ENCODE measurements at places on chromosomes 3 and 15.

DNA sequence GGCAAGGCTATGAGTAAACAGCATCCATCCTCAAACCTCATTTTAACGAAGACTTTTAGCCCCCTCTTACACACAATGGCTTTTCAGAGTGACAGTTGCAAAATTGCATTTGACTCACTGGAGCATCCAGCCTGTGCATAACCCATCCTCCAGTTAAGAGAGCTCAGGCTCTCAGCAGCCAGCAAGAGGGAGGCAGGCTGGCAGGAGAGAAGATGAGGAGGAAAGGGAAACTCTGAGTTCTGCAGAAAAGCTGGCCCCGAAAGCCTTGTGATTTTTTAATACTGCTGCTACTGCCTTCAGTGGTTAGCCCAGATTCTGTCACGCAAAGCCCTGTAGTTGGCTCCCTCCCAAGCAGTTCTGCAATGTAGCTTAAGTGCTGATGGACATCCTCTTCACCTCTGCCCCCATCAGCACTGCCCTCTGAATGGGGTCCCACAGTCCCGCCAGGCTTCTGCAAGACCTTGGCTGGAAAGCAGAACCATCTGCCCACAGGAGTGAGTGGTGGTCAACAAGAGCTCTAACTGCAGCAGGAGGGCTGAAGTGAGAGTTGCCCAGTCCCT, 371.3 kb downstream of the EPHB1 start:
- no peak for DNase-seq

DNA sequence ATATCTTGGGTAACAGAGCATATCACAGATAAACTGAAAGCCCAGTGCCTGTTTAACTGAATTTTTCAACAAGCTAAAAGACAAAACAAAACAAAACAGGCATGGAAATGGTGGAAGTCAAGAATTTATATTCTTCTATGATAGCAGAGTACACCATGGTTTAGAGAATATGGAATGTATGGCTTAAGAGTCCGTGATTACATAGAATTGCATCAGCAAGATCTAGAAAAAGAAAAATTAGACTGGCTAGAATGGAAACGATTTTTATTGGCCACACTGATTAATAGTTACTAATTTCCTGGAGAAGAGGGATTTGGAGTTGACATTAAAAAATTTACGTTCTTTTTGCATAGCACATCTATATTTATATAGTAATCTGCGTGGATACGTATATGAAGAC, 435.2 kb upstream of the DPPA4 start:
- DNase-seq = no peak

DNA sequence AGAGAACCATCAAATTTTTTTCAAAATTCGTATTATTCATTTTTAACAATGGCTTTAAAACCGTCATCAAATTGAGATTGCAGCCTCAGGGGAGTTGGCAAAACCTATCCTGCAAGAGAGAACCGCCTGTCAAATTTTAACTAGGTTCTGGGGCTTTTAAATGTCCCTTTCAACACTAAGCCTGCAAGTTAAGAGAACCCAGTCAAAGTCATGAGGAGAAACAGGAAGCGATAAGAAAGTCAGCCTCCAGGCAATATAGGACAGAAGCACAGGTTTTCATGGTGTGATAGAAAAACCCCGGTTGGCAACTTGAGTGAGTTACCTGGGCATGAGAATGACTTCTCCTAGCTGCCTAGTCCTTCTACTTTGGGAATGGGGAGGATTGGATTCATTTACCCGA, 59.8 kb downstream of the CPNE4 start:
- no peak for DNase-seq

GRCh38 chr3:108017587-108017986, 73.2 kb downstream of the CD47 start:
- DNase-seq = no peak

GRCh38 chr3:32992310-32992686, 40.9 kb downstream of the CCR4 start:
- no peak for DNase-seq

DNA sequence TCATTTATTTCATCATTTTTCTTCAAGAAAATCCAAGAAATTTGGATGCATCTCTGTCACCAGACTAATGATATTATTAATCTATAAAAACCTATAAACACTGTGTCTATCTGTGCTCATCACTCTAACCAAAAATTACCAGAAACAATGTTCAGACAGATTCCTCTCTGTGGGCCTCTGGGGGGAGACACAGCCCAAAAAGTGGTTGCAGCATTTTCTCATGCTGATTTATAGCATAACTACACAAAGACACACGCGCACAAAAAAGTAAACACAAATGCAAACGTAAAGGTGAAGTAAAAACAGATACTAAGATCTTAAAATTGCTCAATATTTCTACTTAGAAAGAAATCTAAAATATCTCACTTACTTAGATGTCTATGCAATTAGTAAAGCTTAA, 976.0 kb downstream of the GBE1 start:
- DNase-seq = no peak

DNA sequence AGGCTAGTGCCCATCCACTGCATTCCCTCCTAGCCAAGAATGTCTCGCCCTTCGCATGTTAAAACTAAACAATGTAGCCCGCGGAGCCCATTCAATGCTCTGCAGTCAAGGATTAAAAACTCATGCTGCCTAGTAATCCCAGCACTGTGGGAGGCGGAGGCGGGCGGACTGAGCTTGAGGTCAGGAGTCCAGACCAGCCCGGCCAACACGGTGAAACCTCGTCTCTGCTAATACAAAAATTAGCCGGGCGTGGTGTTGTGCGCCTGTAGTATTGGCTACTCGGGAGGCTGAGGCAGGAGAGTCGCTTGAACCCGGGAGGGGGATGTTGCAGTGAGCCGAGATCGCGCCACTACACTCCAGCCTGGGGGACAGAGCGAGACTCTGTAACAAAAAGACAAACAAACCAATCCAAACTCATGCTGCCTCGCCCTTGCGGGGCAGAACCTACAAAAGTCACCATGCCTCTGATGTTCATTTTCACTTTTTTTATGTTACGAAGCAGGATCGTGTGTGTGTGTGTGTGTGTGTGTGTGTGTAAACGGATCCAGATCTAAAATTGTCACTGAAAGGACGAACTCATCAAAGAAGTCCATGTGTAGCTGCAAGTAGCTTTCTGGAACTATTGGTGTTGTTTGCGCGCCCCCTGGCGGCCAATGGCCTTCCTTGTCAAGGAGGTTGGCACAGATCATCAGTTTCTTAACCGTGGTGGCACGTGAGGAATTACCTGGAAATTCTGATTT, 54.8 kb upstream of the SPESP1 start:
- peak; percentile 60 for DNase-seq

Data from HS-5 (cell line).